Fibroblast of the aortic adventitia (primary cell): ENCODE measurements at places on chromosomes 3 and 15.

- DNase-seq, result peak; percentile 79
Observed at GRCh38 chr3:59245859-59246501, 196.2 kb upstream of the CFAP20DC start.

DNA sequence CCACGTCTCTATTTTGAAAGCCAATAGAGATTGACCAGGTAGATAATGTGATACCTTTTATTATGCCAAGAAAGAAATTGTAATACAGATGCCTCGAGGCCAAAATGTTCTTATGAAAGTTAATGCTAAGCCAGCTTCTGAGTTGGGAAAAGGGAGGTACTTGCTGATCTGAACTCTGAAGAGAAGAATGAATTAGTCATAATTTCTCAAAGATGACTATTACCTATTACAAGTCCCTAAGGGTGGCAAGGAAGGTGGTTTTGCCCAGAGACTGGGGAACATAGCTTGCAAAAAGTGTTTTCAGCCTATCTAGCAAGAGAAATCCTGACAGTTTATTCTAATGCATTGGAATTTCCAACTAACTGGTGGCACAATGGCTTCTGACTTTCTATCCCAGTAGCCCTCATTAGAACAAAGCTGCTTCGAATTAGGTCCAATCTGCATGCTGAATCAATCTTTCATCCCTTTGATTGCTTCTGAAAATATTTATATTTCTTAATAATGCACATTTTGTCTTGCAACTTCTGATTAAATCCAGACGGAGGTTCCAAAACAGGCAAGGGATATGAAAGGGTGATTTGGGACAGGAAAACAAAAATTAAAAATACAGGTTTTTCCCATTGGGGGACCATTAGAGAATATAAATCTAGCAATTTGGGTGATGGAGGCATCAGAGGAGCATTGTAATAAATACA lies 17.7 kb upstream of the NR2F2 start:
- DNase-seq, result peak; percentile 50

DNA sequence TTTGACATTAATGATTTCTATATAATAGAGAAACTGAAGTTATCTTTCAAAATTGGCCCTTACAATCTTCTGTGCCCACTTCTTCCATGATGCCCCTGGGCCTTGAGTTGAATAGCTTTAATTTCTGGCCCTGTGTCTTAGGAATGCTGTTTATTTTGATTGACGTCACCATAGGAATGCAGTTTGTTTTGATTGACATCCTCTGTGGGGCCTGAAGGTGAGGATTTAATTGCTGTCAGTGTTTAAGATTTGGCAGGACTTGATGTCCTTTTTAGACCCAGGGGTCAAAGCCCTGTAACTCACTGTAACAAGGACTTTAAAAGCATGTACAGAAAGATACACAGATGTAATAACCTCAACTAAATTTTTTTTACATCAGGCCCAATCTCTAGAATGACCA lies 83.3 kb downstream of the GLDN start:
- no peak for DNase-seq

- DNase-seq, result no peak
Observed at GRCh38 chr3:126105691-126106187, 21.8 kb upstream of the SLC41A3 start.

DNA sequence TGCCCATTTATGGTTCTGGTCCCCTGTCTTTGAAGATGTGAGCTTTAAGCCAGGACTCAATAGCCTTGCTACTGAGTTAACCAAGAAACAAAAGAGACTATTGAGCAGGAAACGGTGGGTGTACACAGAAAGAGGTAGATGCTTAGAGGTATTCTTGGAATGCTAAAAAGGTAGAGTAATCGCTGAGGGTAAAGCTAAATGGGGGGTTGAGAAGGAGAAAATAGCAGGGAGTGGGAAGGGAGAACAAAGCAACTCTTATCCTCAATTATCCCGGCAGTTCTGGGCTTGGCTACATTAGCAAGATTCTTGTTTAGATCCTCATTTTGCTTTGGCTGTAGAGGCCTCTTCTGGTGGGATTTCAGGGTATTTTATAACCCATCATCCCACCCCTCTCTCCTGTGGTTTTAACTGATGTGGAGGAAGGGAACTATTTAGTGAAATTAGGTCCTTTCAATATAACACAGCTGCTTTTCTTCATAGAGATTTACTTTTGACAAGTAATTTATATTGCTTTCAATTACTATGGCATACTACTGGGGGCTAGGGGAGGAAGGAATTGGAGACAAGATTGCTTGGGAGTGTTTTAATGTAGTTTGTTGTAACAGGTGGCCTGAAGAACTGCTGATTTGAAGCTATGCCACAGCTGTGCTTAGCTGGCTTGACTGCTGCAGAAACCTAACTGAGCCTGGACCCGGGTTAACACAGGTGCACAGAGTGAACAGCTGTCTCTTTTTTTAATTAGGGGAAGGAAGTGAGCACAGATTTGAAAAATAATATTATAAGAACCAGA lies 234.3 kb upstream of the CCDC54 start:
- no peak for DNase-seq

DNA sequence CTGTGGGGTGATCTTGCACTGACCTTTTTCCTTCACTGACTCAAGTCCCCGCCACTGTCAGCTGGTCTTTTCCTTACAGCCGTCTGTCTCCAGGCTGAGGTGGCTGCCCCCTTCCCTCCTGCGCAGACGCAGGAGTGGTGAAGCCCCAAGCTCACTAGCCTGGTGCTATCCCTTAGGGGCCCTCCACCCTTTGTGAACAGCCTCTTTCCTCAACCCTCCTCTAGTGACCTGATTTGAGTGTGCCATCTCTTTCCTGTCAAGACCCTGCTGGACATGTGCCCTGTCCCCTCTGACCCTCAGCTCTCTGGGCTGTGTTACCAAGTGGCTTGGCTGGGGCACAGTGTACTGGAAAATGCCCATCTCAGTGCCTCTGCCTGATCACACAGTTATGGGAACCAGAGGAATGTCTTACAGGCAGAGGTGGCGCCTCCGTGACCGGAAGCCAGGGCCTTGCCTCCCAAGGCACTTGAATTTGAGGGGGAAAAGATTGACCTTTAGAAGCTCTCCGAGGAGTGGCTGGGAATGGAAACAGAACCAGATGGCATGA lies 8.7 kb downstream of the KBTBD13 start:
- DNase-seq, result no peak

DNA sequence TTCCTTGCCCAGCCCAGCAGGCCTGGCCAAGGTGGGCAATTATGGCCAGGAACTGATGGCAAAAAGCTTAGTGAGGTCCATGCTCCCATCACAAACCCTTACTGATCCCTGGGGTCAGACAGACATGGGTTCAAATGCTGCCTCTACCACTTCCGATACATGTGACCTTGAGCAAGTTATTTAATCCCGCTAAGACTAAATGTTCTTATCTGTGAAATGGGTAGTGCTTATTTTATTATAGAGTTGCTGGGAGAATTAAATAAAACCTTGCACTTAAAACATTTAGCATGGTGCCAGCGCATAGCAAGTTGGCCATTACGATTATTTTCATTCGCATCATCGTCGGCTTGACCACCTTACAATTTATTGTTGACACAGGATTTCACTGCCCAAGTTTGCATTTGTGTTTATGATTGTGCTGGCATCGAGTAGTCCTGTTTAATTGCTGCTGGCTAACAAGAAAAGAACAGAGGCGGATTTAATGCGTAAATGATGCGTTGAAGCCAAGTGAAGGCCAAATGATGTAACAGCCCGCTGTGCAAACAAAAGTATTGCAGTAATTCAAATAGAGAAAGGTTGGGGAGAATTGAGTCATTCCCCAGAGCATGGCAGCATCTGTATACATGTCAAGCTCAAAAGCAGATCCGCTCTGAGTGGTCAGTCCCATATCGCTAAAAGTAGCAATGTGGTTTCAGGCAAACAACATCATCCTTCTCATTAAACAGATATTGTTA lies 7.3 kb upstream of the FURIN start:
- DNase-seq, result no peak

GRCh38 chr15:40550341-40551037 lies 14.4 kb downstream of the CCDC32 start:
- no peak for DNase-seq

DNA sequence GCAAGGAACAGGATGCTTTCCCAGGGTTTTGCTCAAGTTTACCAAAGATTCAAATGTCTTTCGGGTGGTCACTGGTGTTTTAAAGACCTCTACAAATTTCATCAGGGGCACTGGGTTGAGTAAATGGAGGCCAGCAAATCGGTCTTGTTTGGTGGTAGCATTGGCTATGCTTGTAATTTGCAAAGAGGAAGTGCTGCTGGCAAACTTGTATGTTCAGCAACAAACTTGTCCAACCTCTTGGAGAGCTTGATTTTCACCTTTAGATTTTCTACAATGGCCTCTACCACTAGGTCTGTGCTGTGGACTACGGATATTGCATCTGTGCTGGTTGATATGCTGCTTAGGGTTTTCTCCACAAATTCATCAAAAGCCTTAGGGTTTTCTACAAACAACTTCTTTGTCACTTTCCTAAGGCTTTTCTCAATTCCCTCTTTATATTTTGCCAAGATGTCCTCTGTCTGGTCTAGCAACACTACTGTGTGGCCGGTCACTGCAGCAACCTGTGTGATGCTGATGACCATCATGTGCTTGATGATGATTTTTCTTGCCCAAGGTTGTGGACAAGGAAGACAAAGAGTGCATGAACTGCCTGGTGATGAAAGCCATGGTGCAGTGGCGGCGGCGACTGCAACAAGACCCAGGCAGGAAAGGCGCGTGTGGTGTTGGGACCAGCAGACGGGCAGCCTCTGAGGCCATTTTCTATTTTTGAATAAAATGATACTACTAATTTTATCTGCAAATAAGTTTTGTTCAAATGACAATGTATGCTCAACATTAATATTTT lies 50.8 kb downstream of the RFX7 start:
- no peak for DNase-seq

GRCh38 chr3:191715585-191715984 lies 254.6 kb downstream of the PYDC2 start:
- no peak for DNase-seq

GRCh38 chr3:71512544-71512943 lies 71.0 kb downstream of the FOXP1 start:
- no peak for DNase-seq

DNA sequence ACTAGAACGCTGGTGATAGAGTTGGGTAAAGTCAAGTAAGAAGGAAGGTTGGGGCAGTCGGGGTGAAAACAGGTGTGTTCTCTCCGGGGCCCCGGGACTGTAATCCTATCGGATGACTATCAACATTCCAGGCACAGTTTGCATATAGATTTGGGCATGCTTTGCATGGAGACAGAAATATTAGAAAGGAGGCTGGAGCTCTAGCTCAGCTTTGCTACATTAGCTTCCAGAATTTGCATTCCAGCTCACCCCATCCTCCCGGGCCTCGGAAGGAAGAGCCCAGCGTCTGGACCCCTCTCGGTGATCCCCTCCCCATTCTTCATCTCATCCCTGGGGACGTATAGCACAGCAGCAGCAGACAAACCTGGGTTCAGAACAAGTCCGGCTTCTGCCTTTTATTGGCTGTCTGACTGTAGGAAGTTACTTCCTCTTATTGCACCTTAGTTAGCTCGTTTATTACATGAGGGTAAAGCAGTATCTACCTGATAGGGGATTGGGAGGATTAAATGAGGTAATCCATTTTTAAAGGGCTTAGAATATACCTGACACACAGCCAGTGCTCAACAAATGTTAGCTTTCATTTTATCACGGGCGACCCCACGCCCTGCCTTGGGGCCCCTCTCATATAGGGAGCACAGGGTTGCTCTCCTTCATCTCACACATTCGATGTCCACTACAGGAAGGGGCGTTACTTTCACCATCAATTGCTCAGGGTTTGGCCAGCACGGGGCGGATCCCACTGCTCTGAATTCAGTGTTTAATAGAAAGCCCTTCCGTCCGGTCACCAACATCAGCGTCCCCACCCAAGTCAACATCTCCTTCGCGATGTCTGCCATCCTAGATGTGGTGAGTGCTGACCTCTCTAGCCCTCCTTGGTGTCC lies 3.2 kb downstream of the HTR3E start:
- no peak for DNase-seq

- DNase-seq, result peak; percentile 22
Observed at GRCh38 chr3:66693461-66694031, 192.7 kb upstream of the LRIG1 start.

DNA sequence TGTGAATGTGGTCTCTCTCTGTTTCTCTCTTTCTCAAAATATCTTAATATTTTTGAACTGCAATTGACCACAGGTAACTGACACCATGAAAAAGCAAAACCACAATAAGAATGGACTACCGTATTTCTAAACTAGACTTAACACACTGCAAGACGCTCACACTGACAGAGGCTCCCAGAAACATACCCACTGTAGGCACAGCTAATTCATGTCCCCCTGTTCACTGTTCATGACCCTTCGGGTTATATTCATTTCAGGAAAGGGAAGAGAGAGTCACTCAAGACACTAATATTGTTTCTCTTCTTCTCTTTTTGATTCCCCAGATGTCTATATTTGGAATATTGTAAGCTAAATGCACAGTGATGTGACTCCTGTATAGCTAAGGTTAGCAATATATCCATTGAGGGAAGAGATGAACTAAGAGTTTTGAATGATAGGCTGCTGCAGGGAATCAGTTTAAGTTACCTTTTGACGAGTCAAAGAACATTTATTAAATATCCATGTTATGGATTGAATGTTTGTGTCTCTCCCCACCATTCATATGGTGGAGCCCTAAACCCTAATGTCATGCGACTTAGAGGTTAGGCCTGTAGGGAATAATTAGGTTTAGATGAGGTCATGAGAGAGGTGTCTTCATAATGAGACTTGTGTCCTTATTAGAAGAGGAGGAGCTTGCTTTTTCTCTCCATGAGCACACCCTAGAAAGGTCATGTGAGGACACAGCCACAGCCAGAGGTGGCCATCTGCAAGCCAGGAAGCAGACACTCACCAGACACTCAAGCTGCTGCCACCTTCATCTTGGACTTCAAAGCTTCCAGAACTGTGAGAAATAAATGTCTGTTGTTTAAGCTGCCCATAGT lies 216.6 kb upstream of the GRM7 start:
- no peak for DNase-seq

DNA sequence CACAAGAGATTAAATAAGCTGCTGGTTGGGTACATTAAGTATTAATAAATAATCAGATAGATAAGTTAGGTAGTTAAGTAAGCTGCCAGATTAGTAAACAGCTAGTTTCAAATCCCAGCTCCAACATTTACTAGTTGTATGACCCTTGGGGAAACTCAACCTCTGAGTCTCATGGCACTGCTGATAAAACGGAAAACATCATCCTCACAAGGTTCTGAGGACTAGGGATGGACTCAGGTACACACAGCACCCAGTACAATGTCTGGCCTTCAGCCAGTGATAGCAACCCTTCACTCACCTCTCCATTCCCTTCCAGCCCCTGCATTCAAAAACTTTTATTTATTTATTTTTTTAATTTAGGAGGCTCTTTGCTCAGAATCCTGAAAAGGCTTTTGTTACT lies 32.3 kb downstream of the B3GNT5 start:
- no peak for DNase-seq

- DNase-seq, result no peak
Observed at GRCh38 chr15:27706300-27706699, 392.8 kb downstream of the OCA2 start.

- DNase-seq, result no peak
Observed at GRCh38 chr3:185779461-185779860, 45.4 kb downstream of the IGF2BP2 start.

DNA sequence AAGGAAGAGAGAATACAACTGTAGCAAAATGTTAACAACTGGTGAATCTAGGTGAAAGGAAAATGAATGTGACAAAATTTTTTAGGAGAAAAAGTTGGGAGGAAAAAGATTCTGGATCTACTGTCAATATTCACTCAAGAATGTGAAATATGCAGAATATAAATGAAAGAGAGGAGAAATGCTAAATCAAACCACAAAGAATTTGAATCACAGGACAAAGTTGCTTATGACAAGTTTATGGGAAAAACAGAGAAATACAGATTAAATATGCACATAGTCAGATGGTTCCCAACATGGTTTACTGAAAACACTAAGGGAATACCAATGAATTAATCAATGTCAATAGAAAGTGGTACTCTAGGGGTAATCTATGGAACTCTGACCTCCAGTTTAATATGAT lies 27.6 kb downstream of the C3orf33 start:
- DNase-seq, result no peak
